ENCODE measurements at places on chromosomes 3 and 15.

GRCh38 chr3:65811892-65812291 lies 226.8 kb downstream of the MAGI1 start:
- no peak for DNase-seq

GRCh38 chr15:65414841-65415621 lies 7.7 kb downstream of the IGDCC4 start:
- DNase-seq = no peak

- no peak for DNase-seq
Measured at GRCh38 chr3:122890720-122891220, 95.9 kb downstream of the SLC49A4 start.

DNA sequence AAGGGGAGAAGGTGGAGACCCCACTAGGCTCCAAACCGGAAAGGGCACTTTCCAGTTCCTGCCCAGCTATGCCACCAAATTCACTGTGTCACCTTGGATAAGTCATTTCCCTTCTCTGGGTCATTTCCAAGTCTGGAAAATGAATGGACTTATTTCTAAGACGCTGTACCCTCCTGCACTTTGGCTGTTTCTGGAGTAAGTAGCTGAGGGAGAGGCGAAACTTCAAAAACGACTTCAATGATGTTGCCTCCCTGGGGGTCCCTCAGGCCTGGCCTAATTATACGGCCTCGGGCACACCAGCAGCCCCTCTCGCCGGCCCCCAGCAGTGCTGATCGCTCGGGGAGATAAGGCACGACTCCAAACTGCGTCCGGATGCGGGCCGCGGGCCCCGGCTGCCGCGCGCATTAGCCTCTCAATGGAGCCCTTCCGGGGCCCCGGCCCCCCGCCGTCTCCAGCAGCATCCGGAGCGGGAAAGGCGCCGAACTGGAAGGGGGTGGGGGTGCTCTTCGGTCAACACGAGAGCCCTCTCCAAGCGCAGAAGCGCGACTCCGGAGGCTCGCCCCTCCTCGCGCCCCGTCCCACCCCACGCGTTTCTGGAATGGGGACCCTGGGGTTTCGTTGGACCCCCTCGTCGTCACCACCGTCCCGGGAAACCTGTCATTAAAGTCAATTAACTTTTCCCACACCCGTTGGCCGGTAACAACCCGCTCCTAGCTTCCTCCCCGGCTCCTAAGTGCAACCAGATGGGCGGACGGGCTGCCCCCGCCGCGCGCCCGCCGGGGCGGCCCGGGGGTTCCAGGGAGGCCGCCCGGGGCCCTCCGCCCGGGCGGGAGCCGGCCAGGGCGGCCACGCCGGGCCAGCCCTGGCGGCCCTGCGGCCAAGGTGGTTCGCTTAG lies 4.8 kb downstream of the HES1 start:
- peak; percentile 34 for DNase-seq

GRCh38 chr3:105210141-105210540 lies 156.6 kb upstream of the ALCAM start:
- DNase-seq = no peak

GRCh38 chr3:39332525-39332924 lies 3.0 kb downstream of the CCR8 start:
- no peak for DNase-seq

GRCh38 chr3:90128391-90128790 lies 1021.0 kb downstream of the EPHA3 start:
- DNase-seq = no peak

Data from tibial artery (tissue), 4 donors.